Stimulated activated CD8-positive, alpha-beta memory T cell treated with anti-CD3 and anti-CD28 coated beads, Interleukin-2, amount 100 ng/mL, for 1 hour (primary cell): ENCODE measurements at places on chromosomes 11 and 22.
A peak's percentile ranks its signal among the peaks of the same experiment; 100 is the strongest.

DNA sequence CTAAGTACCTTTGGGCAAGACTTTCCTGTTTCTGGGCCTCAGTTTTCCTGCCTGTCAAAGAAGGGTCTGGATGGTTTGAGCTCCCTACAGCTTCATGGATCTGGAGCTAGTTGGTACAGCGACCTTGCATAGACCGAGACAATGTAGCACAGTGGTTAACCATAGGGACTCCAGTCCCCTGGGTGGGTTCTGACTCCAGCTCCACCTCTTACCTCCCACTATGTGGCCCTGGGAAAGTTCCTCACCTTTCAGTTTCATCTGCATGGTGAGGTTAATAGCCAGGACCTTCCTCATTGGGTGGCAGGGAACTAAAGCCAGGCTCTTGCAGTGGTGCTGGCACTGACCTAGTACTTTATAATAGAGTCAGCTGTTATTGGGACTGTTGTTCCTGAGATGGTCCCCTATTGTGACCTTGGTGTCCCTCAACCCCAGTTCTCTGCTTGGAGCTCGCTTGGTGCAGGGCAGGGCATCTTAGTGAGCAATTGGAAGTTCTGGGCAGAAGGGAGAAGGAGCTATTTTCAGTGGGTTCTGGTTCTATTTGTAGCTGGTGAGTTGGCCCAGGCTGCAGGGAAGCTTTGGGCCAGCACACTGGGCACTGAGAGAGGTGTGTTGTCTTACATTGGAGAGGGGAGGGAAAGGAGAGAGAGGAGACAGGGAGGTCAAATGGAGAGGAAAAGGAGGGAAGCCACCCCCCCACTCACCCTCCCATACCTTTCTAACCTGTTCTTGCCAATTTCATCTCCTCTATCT is 10.7 kb upstream of the MTMR3 start:
- no peak for DNase-seq

DNA sequence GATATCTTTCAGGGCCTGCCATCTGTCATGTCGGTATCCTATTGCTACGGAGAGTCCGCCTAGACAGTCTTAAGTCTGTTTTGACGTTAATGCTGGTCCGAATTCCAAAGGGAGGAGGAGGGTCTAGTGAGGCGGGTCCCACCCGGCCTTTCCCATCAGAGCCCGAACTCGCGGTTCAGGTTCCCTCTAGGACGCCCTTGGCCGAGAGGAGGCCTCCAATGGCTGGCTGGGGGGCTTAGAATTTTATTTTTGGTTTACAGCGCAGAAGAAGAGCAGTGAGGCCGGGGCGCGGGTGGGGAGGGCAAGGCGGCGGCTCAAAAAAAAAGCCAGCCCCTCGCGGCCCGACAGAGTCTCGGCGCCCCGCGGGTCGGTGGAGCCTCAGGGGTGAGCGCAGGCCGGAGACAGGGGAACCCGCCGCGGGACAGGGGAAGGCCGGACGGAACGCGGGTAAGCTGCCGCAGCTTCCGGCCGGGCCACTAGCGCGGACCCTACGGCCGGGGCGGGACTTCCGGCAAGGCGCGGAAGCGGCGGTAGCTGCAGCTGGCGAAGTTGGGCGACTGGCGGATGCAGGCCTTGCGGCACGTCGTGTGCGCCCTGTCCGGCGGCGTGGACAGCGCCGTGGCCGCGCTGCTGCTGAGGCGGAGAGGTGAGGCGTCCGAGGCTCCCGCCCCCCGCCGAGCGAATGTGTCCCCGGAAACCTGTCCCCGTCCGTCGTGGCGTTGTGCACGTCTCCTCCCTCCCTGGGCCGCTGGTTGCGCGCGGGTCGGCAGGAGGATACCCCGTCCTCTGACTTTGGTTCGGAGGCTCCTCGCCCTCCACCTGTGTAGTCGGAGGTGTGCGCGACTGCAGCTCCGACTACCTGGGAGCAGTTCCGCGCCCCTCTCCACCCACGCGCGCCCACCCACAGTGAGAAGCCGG is at the start of gene TRMU:
Gene TRMU (plus strand): TSS at position 514 of the 918 bp plus-strand sequence. CDS start 51 bp downstream, at position 565.
- peak; percentile 48 for DNase-seq

DNA sequence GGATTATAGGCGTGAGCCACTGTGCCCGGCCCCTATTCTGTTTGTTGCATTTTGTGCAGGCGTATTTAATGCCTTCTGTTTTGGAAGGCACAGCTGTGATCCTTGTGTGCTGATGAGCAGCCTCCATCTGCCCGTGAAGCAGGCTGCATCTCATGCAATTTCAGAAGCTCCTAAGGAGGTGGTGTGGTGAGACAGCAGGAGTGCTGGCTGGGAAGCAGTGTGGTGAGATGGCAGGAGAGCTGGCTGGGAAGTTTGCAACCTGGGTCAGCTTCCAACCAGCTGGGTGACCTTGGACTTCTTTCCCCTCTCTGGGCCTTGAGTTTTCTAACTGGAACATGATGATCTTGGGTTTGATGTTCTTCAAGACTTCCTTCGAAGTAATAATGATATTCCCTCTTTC is 525.1 kb downstream of the TBC1D22A start:
- no peak for DNase-seq

- no peak for DNase-seq
Observed at GRCh38 chr22:17563936-17564391, 666 bp downstream of the SLC25A18 start.

DNA sequence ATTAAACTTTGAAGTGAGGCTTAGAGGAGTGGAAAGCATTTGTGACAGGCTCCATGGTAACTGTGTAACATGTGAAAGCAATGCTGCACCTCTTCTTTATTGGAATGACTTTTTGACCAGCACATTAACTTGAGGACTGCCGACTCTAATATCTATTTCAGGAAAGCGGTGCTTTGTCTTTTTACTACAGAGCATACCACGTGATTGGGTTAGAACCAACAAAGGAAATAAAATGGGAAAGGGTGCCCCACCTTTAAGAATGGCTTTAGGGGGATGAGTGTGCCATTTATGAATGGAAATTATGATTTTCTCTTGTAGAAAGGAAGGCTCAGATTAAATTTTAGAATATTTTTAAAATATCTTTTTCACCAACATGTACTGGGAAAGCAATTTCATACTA is 57.3 kb upstream of the VPREB1 start:
- DNase-seq, result no peak

DNA sequence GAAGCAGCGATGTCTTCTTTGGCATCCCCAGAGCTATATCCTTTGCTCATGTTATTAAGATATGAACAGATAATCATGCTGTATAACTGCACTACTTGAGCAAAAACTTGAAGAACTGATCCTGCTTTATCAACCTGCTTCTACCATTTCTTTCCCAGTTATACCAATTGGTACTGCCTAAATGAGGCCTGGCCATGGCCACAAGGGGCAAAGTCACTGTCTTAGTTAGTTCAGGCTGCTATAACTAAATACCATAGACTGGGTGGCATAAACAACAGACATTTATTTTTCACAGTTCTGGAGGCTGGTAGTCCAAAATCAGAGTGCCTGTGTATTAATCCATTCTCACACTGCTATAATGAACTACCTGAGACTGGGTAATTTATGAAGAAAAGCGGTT is 37.5 kb downstream of the DEUP1 start:
- DNase-seq, result no peak

- DNase-seq, result no peak
Observed at GRCh38 chr11:76335842-76336241, 45.1 kb downstream of the THAP12 start.

- no peak for DNase-seq
Observed at GRCh38 chr11:109862835-109863234, 230.4 kb upstream of the ZC3H12C start.

- no peak for DNase-seq
Observed at GRCh38 chr11:133118563-133119268, 413.6 kb downstream of the OPCML start.

DNA sequence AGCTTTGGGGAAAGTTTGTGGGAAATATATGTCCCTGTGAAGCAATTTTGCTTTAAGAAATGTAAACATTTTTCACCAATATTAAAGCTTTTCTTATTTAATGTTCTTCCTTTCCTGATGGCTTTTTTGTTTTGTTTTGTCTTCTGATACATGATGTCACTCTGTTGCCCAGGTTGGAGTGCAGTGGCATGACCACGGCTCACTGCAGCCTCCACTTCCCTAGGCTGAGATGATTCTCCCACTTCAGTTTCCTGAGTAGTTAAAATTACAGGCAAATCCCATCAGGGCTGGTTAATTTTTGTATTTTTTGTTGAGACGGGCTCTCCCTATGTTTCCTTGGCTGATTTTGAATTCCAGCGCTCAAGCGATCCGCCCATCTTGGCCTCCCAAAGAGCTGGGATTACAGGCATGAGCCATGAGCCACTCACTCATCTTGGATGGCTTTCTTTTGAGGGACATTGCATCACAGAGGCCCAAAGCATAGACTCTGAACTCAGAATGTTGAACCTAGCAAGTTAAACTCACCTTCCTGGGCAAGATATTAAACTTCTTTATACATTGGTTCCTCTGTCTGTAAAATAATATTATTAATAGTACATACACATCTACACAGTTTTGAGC is 651 bp upstream of the CARD16 start:
- no peak for DNase-seq

DNA sequence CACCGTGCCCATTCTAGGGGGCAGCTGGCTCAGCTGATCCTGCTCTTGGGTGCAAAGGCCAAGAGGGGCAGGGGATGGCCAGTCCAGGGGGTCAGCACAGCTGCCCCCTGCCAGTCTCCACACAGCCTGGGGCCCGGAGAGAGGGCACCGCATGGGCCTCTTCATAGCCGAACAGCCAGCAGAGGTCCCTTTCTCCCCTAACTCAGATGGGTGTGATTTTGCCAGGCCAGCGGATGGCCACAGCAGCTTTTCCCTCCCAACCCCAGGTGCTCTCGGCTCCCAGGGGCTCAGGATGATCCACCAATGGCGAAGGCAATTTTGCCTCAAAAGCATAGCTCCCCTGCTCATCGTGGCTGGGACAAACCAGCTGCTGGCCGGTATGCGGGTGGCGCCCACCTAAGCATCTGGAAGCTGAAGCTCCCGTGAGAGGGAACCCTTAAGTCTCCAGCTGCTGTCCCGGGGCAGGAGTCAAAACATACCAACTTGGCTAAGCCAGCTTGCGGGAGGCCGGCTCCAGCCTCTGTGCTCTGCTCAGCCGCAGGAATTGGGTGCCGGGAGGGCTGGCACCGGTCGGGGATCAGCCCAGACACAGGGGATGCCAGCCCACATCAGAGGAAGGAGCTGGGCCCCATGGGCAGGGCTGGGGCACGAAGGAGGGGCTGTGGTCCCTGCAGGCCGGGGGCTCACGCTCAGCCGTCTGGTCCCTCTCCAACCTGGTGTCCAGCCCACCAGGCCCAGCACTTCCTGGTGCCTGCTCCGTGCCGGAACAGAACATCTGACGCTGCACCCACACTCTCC is 30.5 kb upstream of the GNB1L start:
- DNase-seq, result no peak

DNA sequence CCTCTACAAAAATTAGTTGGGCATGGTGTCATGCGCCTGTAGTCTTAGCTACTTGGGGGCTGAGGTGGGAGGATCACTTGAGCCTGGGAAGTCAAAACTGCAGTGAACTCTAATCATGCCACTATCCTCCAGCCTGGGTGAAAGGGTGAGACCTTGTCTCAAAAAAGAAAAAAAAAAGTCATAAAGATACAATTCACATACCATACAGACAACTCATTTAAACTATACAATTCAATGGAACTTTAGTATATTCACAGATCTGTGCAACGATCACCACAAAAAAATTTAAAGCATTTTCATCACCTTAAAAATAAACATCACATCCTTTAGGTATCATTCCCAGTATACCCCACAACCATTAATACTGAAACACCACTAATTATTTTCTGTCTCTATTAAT is 201.2 kb downstream of the PGR start:
- no peak for DNase-seq
